Caki2 (cell line): ENCODE measurements at places on chromosomes 3 and 15. TPM values are rescaled to one million over a fixed set of nuclear protein-coding genes. Genes with fewer than 3 reads are reported as not detected.

- DNase-seq: no peak
These were observed 747.8 kb upstream of the GBE1 start for GRCh38 chr3:82509106-82509842.

GRCh38 chr3:189981668-189982067, 139.0 kb downstream of the P3H2 start:
- peak; percentile 75 for DNase-seq

DNA sequence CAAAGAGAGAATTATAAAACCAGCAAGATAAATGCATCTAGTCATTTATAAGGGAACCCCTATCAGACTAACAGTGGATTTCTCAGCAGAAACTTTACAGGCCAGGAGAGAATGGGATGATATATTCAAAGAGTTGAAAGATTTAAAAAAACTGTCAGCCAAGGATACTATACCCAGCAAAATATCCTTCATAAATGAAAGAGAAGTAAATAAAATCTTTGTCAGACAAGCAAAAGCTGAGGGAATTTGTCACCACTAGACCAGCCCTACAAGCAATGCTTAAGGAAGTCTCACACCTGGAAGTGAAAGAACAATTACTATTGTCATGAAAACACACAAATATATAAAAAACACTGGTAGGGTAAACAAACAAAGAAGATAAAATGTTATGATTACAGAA, 113.4 kb upstream of the FAM3D start:
- no peak for DNase-seq

The ZBTB20 gene
- 10.0 and 14.9 TPM in 2 replicates for total RNA-seq

The CADPS gene
- total RNA-seq: not detected in 2 replicates

The HGD gene
- 73.3 and 81.7 TPM in 2 replicates for total RNA-seq

DNA sequence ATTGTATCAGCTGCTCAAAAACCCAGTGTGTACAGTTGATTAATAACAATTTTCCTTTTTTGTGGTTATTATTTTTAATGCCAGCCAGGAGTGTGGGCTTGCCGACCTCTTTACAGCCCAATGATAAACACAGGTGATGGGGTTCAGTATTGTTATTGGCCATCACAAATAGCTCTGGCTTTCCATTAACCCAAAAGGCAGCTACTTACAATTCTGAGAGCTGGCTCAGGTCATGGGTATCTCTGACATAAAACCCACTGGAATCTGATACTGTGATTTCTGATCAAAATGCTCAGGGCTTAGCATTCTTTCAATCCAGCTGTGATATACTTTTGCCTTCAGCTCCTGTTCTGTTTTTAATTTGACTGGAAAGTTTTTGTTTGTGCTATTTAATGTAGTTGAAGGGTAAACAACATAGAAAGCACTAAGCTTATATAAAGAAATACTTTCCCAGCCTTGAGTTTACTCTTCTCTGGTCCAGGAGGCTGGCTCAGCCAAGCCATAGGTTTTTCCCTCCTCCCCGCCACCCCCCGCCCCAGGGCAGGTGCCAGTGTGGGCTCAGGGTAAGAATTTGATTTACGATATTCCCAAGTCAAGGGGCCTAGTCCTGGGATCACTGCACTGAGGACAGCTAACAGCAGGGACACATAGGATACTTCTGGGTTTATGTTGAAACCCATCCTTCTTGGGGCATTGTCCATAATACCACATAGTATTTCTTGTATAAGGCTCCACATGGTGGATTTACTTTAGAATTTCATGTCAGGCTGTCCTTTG, 54.0 kb upstream of the MYZAP start:
- DNase-seq: no peak

GRCh38 chr3:26559227-26559626, 63.3 kb upstream of the LRRC3B start:
- no peak for DNase-seq

GRCh38 chr3:8990266-8991215, 27.3 kb upstream of the RAD18 start:
- DNase-seq: no peak

DNA sequence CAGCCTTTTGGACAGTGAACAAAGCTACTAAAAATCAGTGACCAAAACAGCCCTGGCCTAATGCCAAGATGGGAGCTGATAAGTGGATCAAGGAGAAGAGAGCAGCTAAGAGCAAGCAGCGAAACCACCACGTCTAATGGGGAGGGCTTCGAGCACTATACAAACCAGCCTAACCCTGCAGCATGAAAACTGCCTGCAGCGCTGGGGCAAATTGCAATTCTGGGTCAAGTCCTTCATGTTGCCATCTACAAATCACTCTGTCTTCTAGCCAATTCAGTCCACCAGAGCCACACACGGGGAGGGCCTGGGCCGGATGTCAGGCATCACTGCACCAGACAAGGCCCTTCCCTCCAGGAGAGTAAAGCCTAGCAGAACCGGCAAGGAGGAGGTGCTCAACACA, 30.5 kb upstream of the SPATA12 start:
- peak; percentile 73 for DNase-seq

DNA sequence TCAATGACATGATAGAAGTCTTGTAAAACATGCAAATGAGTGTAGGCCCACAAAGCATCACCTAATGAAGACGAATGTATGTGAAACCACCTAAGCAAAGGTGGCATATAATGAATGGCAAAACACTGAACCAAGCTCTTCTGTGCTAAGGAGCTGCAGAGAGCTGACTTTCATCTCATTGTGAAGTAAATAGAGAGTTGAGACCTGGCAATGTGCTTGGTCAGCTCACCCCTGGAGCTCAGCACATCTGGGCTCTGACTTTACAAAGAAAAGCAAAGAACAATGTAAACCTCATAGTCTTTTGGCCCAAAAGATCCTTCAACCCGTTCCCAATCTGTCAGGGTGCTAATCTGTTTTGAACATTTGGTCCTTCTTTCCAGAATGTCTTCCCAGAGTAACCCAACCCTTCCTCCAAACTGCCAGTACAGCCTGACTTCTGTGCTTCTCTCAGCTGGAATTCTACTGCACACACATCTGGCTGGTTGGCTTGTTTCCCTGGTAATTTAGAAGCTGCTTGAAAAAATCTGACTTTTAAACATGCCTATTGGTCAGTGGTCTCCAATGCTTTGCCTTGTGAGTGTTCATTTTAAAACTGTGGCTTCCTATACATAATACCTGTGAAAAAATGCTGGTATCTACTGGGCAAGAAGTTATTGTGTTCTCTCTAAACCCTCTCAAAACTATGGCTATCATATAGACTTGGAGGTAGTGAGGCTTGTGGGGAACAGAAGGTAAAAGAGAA, 101.7 kb downstream of the CD200R1L start:
- no peak for DNase-seq

The CDHR4 gene
- total RNA-seq: not detected in 2 replicates

The ATP13A3 gene
- 47.7 and 91.8 TPM in 2 replicates for total RNA-seq

DNA sequence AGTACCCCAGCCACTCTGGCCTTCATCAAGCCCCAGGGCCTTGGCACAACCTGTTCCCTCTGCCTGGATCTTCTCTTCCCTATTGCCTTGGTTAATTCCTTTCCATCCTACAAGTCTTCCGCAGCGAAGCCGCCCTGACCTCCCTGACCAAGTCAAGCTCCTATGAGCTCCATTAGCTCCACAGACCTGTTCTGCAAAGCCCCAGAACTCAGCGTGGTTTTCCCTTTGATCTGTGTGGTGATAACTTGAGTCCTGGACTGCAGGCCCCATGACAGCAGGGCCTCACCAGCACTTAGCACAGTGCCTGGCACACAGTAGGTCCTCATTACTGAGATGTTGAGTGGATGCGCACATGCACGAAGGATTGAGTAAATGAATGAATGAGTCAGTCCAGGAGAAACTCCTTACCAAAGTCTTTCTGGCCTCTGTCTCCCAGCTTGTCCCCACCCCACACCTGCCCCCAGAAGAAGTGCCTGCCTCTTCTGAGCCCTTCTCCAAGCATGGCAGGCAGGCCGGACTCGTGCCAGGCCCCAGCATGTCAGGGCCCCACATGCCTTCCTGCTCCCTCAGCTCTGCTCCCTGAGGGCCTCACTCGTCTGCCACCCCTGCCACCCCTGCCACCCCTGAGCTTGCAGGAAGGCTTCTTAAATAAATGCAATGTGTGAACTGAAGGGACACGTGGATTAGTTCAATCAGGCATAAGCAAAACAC, 6.3 kb downstream of the ANPEP start:
- no peak for DNase-seq

- peak; percentile 89 for DNase-seq
These were observed at the start of gene BCHE for GRCh38 chr3:165837058-165837525. TSS of gene BCHE (minus strand) at chr3:165837423. CDS start at chr3:165831033, 6,390 bp downstream.

DNA sequence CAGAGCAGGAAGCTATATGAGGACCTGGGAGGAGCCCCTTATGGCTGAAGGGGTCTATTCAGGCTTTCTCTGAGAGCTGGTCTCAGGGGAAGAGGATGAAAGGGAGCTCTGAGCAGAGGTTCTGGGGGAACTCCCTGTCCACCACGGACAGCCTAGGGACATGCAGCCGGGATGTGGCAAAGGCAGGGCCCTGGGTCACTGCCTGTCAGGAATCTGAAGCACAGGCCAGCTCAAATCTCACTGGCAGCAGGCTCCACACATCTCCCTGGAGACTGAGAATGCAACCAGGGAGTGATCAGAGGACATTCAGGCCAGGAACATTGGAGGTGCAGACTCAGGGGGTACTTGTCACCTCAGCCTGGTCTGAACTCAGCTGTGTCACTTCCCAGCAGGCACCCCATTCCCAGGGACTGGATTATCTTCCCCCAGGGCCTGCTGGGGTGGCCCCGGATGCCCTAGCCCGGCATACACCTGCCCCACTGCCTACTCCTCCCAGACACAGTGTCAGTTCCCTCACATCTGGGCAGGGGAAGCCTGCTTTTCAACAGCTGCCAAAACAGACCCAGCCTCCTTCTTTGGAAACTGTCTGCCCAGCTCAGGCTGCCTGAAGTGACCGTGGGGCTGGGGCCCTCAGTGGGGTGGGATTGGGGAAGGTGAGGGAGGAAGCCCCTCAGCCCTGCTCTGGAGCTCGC, 18.3 kb upstream of the SEMA3F start:
- peak; percentile 28 for DNase-seq

DNA sequence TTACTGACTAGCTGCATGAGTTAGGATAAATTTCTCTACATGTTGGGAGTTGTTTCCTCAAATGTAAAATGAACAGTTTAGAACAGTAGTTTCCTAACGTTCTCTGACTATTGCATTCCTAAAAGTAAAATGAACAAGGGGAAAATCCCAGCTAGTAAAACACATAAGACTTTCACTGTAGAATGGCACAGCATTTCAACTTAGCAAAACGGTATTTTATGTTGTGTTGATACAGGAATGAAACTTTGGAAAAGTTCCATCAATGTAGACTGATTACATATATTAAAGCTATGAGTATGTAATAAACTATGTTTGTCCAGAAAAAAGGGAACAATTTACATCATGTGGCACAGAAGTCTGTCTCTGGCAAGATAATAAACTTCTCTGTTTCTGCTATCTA, 297.4 kb upstream of the EPHA3 start:
- DNase-seq: no peak

The LRRIQ4 gene
- not detected in 2 replicates for total RNA-seq

The KIF7 gene
- total RNA-seq: not detected in 2 replicates
